ENCODE measurements at places on chromosomes 3 and 15.

DNA sequence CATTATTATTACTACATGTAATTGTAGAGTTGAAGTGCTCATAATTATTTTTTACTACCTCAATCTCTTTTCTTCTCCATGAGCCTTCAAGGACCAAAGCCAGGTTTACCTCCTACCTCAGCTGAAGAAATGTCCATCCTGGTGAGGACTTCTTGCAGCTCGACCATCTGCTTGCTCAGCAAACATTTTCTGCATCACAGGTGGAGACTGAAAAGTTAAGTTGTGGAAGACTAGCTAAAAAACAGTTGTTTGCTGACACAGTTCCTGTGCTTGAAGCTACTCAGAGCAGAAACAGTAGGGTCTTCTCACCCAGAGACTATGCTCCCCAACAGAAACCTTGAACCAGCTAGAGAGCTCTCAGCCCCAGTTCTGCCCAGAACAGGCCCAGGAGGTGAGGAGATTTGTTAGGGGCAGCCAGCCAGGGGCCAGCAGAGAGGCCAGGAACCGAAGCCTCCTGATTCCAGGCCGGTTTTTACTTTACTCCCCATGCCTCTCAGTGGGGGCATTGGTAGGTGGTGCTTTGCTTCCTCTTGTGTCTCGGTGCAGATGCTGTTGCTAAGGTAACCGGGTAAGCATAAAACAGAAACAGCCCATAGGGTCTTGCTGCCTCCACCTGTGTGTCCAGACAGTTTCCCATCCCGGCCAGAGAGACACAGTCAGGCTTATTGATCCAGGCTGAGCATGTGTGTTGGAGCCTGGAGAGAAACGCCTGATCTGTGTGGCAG lies 54.9 kb downstream of the CCNL1 start:
- DNase-seq, result no peak

- no peak for DNase-seq
Measured at GRCh38 chr15:101004986-101005747, 86.0 kb downstream of the LRRK1 start.

DNA sequence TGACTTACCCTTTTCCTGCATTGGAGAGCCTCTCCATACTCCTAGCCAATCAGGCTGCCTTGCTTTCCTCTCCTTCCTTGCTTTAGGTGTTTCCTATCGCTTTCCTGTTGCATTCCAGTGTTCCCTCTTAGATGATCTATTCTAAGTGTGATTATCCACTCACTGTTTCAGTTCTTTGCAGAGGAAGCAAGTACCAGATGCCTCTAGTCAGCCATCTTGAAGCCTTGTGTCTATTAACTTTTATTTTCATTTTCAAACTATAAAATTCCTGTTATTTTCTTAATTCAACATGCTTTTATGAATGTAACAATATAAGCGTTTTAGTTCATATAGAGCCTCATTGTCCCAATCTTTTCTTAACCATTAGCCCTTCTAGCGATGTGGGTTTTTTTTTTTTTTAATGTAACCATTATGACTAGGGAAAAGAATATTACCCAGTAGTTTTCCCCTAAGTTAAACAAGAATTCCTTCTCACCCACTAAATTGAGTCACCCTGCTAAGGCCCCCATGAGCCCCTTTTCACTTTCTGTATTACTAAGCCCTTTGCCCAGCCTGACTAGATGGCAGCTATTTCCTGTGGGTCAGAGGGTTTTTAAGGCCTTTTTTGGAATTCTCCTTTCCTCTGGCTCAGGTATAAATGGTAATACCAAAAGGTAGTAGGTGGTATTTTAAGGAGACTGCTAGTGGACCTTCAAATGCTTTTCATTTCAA lies 229.4 kb upstream of the CTNNB1 start:
- no peak for DNase-seq

- no peak for DNase-seq
Measured at GRCh38 chr15:79341396-79341795, 30.5 kb downstream of the TMED3 start.

DNA sequence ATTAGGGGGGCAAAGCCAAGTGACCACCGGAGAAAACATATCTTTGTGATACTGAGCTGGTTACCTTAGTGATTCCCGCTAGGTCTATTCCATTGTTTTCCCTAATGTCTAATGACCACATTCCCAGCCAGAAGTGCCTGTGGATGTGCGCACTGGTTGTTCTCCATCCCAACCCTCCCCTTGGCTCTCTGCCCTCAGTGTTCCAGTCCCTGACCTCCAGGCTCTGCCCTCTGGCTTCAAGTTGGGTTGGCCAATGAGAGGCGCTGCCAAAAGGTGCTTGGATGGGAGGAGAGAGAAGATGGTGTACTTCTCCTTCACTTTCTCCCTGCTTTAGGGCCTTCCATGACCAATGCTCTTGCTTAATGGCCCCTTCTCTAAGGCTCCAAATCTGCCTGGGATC lies 2.4 kb downstream of the COLQ start:
- no peak for DNase-seq

DNA sequence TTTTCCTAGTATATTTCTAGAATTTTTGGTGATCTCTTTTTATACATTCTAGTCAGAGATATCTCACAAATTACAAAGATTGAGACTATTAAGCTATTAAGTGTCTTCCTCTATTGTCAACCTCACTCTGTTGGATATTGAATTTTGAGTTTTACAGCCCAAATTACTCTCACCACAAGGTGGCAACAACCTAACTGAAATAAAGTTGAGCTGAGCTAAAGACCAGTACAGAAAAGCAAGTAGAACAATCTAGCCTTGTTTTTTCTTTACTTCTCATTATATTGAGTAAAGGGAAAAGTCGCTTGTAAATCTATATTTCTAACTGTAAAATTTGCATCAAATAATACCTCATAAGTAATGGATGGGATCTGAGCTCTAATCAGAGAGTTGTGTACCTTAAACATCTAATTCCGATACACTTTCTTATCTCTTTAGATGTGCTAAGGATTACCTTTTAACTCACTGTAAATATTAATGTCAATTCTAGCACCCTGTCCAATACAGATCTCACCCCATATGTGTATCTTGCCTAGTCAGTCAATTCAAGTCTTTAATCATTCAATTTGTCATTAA lies 13.6 kb upstream of the COMMD2 start:
- no peak for DNase-seq

DNA sequence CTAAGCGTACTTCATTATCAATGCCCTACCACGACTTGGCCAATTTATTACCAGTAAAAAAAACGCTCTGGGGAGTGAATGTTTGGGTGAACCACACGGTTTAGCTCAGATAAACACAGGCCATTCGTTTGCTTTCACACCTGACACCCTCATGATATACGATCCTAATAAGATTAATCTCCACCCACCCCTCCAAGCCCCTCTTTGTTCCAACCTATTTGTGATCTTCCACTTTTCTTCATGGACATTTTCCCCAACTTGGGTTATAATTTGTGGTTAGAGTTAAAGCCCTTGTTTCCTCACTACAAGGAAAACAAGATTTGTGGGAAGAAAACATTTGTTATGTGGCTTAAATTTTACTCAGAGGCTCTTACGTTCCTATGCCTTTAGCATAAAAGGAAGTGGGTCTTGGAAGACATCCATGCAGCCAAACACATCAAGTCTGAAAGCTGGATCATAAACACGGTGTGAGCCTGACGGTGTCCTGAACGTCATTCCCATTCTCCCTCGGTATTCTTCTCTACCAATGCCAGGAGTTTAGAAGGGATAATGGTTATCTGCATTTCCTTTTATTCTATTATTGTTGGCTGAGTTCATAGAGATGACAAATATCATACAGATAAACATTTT lies 518.9 kb downstream of the NR2F2 start:
- no peak for DNase-seq

DNA sequence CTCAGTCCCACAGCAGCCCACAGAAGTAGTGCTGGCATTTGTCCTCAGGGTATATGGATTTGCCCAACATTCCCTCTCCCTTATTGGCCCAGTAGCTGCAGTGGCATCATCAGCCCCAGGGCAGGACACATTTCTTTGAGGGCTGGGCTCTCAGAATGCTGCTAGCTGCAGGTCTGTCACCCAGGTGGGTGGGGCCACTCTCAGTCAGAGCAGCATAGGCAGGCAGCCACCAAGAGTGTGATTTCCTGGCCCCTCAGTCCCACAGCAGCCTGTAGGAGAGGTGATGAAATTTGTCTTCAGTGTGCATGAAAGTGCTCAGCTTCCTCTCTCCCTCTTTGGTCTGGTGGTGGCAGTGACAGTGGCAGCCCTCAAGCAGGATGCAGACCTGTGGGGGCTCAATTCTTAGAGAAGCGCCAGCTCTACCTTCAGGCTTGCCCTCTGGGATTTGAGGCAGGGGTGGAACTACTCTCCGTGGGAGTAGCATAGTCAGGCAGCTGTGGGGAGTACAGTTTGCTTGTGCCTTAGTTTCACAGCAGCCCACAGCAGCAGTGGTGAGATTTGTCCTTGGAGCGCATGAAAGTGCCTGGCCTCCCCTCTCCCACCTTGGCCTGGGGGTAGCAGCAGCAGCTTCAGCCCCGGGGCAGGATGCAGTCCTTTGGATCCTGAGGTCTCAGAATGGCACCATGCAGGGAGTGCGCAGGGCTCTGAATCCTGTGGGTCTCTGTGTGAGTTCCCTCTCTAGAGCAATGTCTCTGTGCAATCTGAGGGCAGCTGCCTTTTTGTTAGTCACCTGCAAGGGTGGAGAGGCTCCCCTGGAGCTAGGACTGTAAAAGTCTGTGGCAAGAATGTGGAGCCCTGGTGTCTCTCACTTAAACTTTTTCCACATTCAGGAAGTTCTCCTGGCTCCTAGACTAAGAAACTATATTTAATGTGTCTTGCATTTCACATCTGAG lies 1229.1 kb downstream of the ROBO2 start:
- DNase-seq, result no peak

GRCh38 chr3:55662683-55663082 lies 175.6 kb upstream of the WNT5A start:
- DNase-seq, result no peak

GRCh38 chr15:60325905-60326304 lies 71.9 kb downstream of the ANXA2 start:
- DNase-seq, result no peak
